ENCODE measurements at places on chromosomes 6 and 20. TPM values are rescaled to one million over a fixed set of nuclear protein-coding genes. Genes with fewer than 3 reads are reported as not detected.

GRCh38 chr6:147758303-147758702 lies 249.8 kb downstream of the SAMD5 start:
- no peak for DNase-seq

GRCh38 chr6:99345164-99345563 lies 4.3 kb downstream of the FAXC start:
- no peak for DNase-seq

DNA sequence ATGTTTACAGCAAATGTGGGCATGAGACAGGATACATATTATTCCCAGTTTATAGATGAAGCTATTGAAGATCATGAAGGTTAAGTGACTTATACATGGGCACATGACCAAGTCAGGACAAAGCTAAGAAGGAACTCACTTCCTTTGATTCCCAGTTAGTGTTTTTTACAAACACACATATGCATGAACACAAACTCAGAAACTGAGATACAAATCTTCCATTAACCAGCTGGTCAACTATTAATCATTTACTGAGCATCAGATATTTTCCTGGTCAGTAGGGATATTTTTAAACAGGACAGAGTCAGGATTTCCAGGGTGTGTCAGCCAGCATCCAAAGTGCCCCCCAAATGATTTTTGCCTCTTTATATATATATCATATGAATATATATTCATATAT lies 222.2 kb downstream of the OGFRL1 start:
- no peak for DNase-seq

DNA sequence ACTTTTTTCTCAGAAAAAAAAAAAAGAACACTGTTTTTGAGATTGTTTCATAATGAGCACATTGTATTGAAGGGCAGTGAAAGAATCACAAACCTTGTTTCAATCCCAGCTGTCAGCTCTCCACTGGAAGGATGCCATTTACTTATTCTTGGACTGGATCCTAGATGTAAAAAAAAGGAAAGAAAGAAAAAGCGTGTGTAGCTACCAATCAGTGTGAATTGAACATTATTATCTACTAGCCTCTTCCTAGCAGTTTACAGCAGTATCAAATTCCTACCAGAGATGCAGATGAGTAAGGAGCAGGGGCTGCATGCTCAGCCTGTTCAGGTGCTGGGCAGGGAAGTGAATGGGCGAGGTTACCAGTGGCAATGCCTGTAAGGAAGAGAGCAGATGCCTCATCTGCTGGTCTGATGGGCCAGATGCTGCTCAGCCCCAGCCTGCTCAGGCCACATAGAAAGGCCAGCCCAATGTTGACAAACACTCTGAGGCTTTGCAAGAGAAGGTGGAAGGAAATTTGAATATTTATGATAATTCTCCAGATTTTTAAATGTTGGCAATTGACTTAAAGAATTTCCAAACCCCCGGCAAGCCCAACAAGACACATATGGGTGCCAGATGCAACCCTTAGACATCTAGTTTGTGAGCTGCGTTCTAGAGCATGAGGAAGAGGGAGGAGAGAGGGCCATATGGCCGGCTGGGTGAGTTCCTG lies 189.5 kb downstream of the IBTK start:
- no peak for DNase-seq

DNA sequence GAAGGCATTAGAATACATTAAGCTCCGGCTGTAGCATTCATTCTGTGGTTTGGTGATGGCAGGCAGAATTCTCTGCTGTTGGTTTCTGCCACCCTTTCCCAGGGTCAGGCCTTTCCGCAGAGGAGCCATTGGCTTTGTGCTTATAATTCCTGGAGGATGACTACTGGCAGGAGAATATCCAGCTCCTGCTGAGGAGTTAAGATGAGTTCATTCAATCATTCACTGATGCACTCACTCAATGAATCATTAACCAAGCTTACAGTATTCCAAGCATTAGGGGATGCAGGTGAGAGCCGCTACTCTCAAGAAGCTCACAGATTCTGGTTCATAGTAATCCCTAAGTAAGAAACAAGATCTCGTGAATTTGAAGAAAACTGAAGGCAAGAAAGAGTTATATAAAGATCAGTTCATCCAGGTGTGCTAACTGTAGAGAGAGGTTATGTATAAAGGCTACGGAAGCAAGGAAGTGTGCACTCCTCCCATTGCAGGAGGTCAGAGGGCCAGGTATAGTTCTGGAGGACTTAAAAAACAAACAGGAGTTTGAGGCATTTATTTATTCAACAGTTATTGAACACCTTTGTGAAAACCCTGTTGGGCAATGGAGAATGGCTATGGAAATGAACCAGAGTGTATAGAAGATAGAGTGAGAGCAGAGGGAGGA lies 75.5 kb downstream of the HMGN3 start:
- DNase-seq, result no peak

DNA sequence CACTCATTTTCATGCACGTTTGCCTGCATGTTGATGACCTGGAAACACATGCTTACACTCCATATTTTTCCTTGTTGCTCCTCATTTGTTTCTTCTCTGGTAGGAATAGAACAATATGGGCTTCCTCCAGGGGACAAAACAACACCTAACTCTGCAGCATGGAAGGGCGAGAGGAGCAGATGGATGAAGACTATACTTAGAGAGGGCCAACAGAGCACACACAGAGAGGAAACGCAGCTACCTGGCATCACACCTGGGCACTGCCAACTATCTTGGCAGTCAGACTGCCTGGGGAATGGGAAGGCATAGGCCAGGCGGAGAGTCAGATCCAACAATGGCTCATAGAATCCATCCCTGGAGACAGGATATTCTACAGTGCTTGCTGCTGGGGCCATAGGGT lies 290.9 kb downstream of the CD83 start:
- DNase-seq, result no peak

DNA sequence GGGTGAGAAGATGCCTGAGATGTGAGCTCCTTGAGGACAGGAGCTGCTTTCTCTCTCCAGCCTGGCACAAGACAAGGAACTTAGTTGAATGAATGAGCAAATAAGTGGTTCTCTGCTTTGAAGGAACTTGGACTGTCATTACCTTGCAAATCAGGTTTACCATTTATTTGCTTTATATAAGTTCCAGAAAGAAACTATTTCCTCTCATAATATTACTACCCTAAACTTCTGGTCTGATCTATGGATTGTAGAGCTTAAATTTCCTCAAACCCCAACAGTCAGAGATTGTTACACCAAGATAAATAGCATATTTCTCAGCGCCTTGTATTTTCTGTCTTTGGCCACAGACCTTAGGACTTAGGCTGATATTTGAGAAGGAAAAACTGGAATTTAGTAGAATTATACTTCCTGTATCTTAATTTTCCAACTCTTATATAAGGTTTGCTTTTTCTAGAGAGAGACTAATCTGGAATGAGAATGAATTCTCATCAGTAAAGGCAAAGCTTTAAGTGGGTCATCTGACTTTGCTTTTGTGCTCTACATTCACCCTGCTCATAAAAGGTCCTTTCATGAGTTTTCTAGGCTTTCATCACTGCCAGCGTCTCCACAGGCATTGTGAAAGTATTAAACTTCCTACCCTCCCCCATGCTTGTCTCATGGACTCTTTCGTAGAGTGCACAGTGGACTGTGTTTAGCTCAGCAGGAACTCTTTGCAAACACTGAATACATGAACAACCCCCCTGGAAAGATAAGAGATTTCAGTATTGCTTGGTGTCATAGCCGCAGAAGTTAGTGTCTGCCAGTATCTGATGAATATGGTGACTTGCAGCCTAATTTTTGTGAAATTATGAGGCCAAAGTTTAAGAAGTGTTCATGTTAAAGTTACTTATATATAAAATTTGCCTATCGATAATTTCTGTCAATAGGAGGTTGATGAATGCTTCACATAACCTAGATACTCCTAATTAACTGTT lies 74.0 kb downstream of the PTPRA start:
- DNase-seq, result no peak

Gene RBBP8NL
- 1.4 TPM for total RNA-seq

Gene SLC35F1
- total RNA-seq, result 11.0 TPM

Gene CDSN
- not detected for total RNA-seq

Gene CST5
- total RNA-seq, result not detected

Data from WTC11 (cell line).